ENCODE measurements at places on chromosomes 4 and X.

- DNase-seq = no peak
Measured at GRCh38 chr4:143021384-143021783, 163.3 kb upstream of the USP38 start.

DNA sequence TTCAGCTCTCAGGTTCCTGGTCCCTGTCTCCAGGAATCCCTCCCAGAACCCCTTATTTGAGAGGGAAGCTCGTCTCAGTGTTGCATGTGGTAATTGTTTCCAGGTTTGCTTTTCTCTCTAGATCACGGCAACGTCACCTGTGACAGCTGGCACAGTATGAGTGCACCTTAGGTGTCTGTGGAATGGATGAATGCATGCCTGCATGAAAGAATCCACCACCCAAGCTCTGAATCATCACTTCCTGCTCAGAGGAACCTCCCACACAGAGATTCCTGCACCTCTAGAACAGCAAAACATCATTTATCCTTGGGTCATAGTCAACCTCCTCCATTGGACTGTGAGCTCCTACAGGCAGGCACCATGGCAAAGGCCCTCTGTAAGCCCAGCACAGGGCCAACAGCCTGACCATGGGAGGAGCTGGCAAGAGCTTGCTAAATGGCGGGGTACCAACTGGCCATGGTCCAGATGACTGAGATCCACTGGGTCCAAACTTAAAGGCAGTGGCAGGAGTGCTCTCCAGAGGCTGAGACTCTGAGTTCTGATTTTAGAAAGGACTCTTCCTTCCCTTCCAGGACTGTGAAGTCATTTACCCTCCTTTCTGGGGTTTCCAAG is 116.2 kb downstream of the SLC2A9 start:
- peak; percentile 10 for DNase-seq

- DNase-seq = no peak
Measured at GRCh38 chrX:118550792-118551191, 55.2 kb downstream of the DOCK11 start.

DNA sequence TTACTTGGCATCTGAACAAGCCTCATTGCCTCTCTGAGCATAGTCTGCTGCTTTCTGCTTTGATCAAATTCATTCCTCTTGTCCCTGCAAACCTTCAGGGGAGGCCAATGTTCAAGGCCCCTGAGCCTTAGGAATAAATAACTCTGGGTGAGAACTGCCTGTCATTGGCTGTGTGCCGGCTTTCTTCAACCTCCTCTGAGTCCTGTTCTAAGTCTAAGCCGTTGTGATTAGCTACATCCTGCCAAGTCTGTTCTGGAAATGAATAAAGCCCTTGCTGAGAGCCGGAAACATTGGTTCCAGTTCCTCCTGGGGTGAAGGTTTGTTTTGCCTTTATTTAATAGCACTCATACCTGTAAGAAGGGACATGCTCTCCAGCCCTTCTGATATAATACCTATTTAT is 13.8 kb downstream of the RNF4 start:
- DNase-seq = peak; percentile 69

GRCh38 chrX:69069086-69069445 is 96.2 kb downstream of the PJA1 start:
- no peak for DNase-seq

- DNase-seq = no peak
Measured at GRCh38 chr4:139077567-139078355, 62.2 kb downstream of the NOCT start.
